CD4-positive, alpha-beta T cell treated with Interferon gamma for 1 hour (primary cell): ENCODE measurements at places on chromosomes 12 and 14.

GRCh38 chr12:70722584-70723343, 85.5 kb upstream of the PTPRB start:
- DNase-seq = no peak

GRCh38 chr12:127811988-127812387, 455.0 kb upstream of the TMEM132C start:
- DNase-seq = no peak

- DNase-seq = no peak
Measured at GRCh38 chr14:88234442-88234841, 88.6 kb downstream of the KCNK10 start.

DNA sequence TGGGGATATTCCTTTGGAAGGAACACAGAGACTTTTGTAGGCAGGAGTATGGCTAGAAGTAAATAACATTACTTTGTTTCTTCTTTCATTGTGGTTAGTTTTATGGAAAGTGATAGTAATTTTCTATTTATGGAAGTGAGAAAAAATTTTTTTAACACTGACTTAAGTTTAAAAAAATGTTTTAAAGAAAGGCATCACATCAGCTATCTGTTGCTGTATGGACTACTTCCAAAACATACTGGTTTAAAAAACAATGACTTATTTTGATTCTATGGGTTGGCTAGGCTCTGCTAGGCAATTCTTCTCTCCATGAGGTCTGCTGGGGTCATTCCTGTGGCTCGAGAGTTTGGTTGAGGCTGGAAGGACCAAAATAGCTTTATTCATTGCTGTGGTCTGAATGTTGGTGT, 31.7 kb upstream of the SLC38A2 start:
- DNase-seq = no peak

- DNase-seq = no peak
Measured at GRCh38 chr14:52125885-52126284, 57.0 kb upstream of the NID2 start.

DNA sequence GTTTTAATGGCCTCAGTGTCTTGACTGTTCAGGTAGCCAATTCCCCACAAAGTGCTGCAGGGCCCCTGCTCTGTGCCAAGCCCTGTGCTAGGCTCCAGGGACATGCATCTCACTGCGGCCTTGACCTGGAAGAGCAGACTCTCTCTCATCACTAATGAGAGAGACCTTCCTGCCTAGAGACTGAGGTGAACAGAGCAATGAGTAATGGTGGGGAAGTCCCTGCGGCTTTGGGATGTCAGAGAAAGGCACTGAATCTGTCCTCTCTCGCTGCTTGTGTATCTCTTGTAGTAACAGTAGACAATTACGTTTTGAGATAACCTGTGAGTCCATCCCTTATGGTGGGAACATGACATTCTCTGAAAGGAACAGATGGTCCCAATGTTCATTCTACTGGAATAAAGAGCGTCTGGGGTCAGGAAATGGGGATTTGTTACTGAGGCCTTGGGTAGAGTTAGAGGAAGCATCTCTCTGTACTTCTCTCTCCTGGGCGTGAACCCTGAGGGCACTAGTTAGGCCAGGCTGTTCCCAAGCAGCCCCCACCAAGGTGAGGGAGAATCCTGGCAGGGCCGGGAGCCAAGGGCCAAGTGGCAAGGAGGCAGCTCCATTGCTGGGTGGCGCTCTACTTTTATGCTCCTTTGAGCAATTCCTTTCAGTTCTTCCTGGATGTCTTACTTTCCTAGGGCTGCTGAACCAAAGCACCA, 13.5 kb downstream of the NFATC4 start:
- DNase-seq = no peak

DNA sequence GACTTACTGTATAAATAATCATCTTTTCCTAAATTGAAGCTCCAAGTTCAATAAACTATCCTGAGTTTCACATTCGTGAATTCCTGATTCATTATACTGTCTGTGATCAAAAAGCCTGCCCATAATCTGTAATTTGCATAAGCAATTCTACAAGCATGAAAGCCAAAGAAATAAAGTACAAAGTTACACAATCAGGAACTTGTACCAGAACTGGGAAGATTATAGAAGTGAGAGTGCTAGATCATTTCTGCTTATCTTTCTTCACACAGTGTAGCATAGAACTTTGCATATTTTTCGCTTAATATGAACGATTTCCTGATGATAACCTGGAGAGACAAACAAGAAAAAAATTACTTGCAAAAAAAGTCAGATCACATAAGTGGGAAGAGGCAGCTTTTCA, 308.2 kb downstream of the C12orf50 start:
- DNase-seq = no peak

DNA sequence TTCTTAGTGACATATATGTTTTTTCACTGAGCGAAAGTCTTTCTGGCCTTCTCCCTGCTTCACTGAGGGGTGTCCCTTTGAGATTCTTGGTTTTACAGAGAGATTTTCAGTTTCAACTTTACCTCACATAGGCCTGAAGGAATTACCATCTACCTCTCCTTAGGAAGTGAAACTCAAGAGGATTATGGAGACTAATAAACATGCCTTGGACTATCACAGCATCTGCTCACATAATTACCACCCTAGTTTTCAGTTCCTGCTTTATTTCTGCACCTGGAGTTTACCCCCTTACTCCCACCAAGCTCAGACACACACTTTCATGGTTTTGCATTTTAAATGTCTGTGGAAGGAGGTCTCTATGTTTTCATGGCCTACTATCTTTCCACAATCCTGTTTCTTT, 118.3 kb upstream of the SCAF11 start:
- DNase-seq = no peak

- no peak for DNase-seq
Measured at GRCh38 chr12:22866406-22866805, 241.4 kb downstream of the ETNK1 start.

GRCh38 chr14:34867199-34867598, 8.0 kb downstream of the BAZ1A start:
- no peak for DNase-seq

- no peak for DNase-seq
Measured at GRCh38 chr14:69287098-69288010, 27.4 kb downstream of the GALNT16 start.

DNA sequence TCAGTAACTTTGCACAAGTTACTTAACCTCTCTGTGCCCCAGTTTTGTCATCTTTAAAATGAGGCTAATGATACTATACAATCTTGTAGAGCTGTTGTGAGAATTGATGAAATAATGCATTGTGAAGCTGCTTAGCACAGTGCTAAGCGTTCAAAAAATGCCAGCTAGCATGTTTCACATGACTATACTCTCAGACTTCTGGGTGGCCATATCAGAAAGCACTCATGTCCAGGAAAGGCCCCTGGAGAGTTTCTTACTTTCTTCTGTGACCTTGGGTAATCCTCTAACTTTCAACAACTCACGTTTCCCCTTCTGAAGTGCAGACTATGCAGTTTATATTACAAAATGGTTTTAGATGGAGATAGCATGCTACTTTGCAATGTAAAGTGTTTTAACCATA, 68.1 kb downstream of the TPH2 start:
- no peak for DNase-seq

- no peak for DNase-seq
Measured at GRCh38 chr14:72801381-72801812, 92.5 kb downstream of the DPF3 start.

GRCh38 chr12:122062832-122063693, 15.5 kb upstream of the MLXIP start:
- peak; percentile 23 for DNase-seq

GRCh38 chr12:101204602-101205304, 5.3 kb downstream of the SLC5A8 start:
- DNase-seq = no peak

DNA sequence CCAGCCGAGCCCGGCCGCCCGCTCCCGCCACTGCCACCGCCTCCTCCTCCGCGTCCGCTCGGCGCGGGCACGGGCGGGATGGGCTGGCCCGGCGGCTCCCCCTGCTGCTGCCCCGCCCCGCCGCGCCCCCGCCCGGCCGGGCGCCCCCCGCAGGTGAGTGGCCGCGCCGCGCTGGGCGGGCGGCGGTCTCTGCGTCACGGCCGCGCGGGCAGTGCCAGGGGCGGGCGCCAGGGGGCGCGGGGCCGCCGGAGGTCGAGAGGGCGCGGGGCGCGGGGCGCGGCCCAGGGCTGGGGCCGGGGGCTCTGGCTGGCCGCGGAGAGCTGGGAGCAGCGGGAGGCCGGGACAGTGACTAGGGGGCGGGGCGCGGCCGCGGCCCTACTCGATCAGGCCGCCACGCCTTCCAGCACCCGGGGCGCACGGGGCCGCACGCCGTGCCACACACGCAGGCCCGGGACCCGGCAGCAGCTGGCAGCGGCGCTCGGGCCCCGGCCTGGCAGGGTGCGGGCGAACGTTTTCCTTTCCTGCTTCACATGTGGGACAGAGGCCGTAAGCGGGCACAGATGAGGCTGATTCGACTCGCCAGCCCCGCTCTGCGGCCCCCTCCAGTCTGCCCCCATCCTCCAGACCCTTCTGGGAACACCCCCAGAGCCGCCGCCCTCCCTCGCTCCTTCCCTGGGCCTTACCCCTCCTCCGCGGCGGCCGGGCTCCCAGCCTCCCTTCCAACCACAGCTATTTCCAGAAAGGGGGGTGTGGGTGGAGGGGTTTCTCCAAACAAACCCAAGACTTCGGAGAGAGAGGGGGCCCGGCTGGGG, 2.4 kb upstream of the TNS2 start:
- DNase-seq = peak; percentile 70

- no peak for DNase-seq
Measured at GRCh38 chr14:89619596-89619995, 202.6 kb upstream of the FOXN3 start.

DNA sequence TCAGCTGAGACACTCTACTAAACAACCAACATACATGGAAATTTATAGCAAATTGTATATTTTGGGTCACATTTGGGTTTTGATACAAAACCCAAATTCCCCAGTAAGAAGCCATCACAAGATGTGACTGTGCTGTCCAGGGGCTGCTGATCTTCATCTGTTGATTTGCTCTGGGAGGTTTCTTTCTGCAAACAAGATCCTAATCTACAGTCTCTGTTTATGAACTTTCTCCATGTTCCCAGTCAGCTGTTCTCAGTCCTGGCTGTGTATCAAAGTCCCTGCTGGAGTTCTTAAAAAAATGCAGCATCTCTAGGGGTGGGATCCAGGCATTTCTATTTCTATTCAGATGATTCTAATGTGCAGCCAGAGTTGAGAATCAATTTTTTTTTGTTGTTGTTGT, 85.1 kb downstream of the ATP23 start:
- DNase-seq = no peak

DNA sequence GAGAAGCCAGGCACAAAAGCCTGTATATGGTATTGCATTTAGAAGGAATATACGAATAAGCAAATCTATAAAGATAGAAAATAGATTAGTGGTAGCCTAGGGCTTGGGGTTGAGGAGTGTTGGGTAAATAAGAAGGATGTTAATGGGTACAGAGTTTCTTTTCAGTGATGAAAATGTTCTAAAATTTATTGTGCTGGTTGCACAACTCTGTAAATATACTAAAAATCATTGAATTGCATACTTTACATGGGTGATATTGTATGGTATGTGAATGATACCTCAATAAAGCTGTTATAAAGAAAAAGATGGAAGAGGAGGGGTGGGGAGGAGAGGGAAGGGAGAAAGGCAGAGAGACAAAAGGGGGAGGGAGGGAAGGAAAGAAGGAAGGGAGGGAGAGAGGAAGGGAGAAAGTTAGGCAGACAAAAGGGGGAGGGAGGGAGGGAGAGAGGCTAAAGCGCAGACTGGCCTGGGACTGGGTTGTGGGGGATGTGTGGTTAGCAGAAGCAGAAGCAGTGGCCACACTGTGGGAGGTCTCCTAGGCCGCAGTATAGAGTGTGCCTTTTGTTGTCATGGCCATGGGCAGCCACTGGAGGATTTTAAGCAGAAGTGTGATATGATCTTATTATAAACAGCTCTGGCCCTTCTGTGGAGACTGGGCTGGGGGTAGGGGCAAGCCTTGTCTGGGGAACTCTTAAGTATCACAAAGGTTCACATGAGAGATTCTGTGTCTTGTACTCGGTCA, 73.6 kb upstream of the ELK3 start:
- peak; percentile 37 for DNase-seq

- no peak for DNase-seq
Measured at GRCh38 chr12:123696646-123697045, 15.5 kb upstream of the ATP6V0A2 start.

- DNase-seq = no peak
Measured at GRCh38 chr12:132614029-132614428, 3.6 kb upstream of the LRCOL1 start.

GRCh38 chr12:103600967-103601728, 14.1 kb downstream of the STAB2 start:
- no peak for DNase-seq

- DNase-seq = no peak
Measured at GRCh38 chr12:130391186-130391585, 53.5 kb downstream of the PIWIL1 start.

GRCh38 chr14:26856876-26857518, 259.2 kb upstream of the NOVA1 start:
- DNase-seq = no peak

GRCh38 chr14:35277179-35277578, 15.0 kb upstream of the PSMA6 start:
- no peak for DNase-seq

- no peak for DNase-seq
Measured at GRCh38 chr14:33946679-33947476, 4.0 kb downstream of the EGLN3 start.

DNA sequence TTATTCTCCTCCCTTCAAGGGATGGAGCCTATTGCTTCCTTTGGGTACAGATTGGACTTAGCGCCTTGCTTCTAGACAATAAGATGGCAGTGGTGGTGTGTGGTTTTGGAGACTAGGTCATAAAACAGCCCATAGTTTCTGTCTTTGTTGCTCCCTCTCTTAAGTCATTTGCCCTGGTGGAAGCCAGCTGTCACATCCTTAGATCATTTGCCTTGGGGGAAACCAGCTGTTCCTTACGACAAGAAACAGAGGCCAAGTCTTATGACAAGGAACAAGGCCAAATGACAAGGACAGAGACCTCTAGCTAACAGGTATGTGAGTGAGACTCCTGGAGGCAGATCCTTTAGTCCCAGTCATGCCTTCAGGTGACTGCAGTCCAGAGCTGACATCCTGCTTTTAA, 9.2 kb upstream of the PALS1 start:
- DNase-seq = no peak

- no peak for DNase-seq
Measured at GRCh38 chr14:85531587-85532373, 1.8 kb downstream of the FLRT2 start.

GRCh38 chr14:34650786-34651584, 21.0 kb upstream of the SNX6 start:
- no peak for DNase-seq

- no peak for DNase-seq
Measured at GRCh38 chr12:112828541-112828940, 37.0 kb downstream of the RPH3A start.

- no peak for DNase-seq
Measured at GRCh38 chr12:76176940-76177339, 92.5 kb upstream of the NAP1L1 start.

GRCh38 chr12:100564090-100564489, 9.4 kb upstream of the GAS2L3 start:
- no peak for DNase-seq

- DNase-seq = no peak
Measured at GRCh38 chr12:95146769-95147168, 70.5 kb downstream of the FGD6 start.

- no peak for DNase-seq
Measured at GRCh38 chr14:59695198-59695597, 118.6 kb upstream of the CCDC175 start.
